ENCODE measurements at places on chromosomes 2 and 18. TPM values are rescaled to one million over a fixed set of nuclear protein-coding genes. Genes with fewer than 3 reads are reported as not detected.

CTLA4 gene
- 245 TPM for total RNA-seq

SERPINB4 gene
- not detected for total RNA-seq

TSPYL6 gene
- not detected for total RNA-seq

PREB gene
- 64.7 TPM for total RNA-seq

DNA sequence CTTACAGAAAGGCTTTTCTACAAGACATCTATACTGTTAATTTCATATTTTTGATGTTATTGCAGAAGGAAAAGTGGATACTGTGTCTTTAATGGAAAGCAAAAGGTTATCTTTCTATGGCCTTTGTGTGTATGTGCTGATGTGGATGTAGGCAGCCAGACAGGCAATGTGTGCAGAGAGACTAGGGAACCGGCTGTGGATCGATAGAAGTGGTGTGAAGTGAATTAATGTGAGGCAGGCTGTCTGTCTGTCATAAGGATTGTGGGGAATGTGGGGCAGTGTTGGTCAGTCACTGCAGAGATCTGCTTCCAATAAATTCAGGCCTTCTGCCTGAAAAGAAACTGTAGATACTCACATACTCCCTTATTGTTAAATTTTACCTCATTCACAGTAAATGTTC is 156.7 kb downstream of the WDR7 start:
- DNase-seq = no peak

GRCh38 chr2:24785671-24786321 is 7.4 kb downstream of the PTRHD1 start:
- no peak for DNase-seq

DNA sequence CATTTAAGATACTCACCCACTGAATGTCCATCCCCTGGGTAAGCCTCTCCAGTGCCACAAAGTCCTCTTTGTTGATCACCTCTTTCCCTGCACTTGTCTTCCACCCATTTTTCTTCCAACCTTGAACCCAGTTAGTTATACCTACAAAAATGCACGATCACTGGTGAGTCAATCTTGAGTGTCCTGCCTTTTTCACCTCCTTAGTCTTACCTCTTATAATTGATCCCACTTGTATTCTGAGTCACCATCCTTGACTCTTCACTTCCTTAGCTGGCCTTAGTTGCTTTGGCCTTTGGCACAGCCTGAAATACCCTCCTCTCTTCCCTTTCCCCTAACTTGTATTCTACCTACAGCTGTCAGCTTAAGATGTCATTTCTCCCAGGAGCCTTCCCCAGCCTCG is 10.2 kb downstream of the RNASEH1 start:
- no peak for DNase-seq

DNA sequence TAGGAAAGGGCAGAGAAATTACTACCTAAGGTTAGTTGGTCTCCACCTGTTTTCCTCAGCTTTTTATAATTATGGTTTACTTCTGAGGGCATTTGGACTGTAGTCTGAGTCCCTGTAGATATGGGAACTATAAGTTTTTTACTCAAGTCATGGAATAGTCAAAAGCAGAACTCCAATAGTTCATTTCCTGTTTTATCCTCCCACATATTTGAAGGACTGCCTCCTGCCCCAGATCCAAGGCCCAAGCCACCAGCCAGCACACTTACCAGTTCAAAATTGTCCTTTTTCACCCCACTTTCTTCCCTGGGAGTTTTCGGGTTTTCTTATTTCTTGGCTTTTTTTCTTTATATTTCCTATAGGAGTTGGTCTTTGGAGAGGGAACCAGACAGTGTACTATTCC is 164.1 kb downstream of the MBD5 start:
- no peak for DNase-seq

DNA sequence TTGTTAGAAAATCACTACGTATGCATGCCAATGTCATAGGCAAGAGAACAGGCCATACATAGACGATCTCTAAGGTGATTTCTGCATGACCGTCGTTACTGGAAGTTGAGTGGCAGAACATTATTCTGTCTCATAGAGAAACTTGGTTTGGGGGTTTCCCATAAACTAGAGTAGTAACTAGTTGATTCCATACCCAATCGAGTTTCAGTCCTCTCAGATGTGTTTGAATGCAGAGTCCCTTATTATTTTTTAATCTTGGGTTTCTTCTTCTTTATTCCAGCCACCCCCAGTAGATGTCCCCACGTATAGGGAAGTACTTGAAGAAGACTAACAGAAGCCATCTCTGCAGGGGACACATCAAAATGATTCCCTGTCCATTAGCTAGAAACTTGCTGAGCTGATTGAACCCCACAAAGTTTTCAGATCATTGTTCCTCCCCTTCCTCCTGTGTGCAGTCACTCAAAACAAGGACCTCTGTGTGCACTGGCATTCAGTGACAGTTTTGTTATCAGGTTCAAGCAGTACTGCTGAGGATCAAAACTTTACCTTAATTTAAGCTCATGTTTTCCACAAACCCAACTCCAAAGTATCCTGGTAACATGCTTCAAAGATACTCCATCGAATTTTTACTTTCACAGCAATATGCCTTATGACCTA is 68.4 kb upstream of the CDCA7 start:
- DNase-seq = peak; percentile 30

- DNase-seq = peak; percentile 29
These were observed 140.3 kb downstream of the CYRIA start for GRCh38 chr2:16525265-16525887.

DNA sequence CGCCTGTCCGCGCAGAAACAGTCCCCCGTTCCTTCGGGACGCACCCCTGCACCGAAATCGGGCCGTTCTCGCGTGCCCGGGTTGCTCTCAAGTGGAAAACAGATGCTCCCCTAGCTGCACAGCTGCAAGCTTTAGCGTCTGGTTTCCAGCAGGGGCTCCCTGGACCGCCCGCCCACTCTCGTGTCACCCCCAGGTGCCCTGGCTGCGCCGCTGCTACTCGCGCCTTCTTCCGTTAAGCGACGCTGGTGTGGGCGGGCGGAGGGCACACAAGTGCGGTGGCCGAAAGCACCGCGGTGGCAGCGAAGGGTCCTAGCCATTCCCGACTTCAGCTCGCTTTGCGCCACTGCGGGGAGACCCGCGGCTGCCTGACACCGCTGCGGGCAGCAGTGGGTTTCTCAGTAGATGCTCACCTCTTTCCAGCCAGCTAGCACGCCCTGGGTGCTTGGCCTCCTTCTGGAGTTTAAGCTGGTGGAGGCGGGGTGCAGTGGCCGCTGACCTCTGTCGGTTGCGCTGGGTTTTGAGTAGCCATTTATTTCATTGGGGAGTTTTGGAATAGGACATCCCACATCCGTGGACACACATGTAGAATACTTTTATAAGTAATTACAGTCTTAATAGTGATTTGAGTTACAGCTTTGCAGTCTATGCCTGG is 806 bp downstream of the ZNF407 start:
- DNase-seq = peak; percentile 78

- DNase-seq = no peak
These were observed 593.2 kb upstream of the ZNF804A start for GRCh38 chr2:184004948-184005672.

DNA sequence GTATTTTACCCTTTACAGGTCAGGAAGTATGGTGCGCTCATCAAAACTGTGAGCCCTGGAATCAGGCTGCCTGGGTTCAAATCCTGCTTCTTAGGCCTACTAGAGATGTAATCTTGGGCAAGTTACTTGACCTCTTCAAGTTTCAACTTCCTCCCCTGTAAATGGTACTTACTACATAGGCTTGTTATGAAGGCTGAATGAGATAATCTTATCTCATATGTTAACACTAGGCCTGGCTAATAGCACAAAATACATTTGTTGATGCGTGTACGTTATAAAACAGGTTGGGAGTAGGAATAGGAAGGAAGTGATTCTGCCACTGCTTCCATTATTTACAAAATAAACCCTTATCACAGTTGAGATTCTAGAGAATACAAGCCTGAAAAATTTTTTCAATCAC is 1.7 kb upstream of the RFTN2 start:
- DNase-seq = no peak

- no peak for DNase-seq
These were observed 619 bp upstream of the MSH6 start for GRCh38 chr2:47782381-47782670.

DNA sequence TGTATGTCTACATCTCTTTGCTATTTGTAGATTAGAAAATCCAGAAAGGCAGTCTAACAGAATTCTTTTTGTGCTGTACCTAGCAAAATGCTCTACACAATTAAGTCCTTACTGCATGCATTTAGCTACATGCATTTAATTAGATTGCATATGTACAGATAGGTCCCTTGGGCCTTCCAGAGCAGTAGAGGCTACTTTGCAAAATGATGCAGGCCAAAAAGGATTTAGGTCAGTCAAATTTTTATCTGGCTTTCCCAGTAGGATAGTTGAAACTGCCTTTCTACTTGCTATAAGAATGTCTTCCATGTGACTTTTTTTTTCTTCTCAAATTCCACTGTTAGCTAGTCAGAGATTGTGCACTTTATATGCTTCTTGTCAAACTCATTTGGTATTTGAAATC is 19.3 kb downstream of the GALNT13 start:
- DNase-seq = no peak

DNA sequence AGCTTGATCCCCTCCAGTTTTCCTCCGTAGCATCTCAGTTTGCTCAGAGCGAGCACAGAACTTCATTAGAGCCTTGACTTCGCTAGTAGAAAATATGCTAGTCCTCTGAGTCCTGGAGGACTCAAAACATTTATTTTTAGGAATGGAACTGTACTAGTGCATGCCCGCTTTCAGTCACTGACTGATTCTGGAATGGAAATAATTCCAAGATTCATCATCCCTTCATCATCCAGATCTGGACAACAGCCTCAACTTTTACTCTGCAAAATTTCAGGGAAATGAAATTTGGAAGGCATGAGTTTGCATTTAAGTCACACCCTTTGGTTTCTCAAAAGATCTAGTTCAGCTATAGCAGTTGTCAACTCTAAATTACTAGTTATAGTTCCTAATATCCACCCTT is 304.6 kb downstream of the XIRP2 start:
- DNase-seq = no peak

GRCh38 chr2:45274250-45274926 is 265.1 kb upstream of the SIX2 start:
- DNase-seq = no peak

GRCh38 chr2:205969584-205969983 is 116.4 kb downstream of the INO80D start:
- no peak for DNase-seq

DNA sequence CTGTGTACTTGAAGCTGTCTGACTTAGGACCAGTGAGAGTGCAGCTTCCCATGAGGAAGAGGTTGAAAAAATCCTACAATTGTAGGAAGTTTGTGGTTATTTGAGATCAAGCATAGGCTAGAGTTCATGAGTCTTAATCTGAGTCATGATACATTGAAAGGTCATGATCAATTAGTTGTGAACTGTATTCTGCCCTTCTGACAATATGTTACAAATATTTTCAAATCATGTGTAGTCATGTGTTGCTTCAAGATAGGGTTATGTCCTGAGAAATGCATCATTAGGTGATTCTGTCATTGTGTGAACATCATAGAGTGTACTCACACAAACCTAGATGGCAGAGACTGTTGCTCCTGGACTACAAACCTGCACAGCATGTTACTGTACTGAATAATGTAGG is 68.4 kb upstream of the MFF start:
- DNase-seq = no peak

GRCh38 chr18:25033747-25034471 is 318.1 kb downstream of the ZNF521 start:
- DNase-seq = no peak
